Suppressor macrophage treated with lipopolysaccharide for 1 hour (primary cell): ENCODE measurements at places on chromosomes 3 and 15.

- DNase-seq, result no peak
Observed at GRCh38 chr15:93825682-93826081, 405.7 kb upstream of the MCTP2 start.

- no peak for DNase-seq
Observed at GRCh38 chr3:141979050-141979671, 102.7 kb downstream of the ATP1B3 start.

- peak; percentile 7 for DNase-seq
Observed at GRCh38 chr3:35639254-35640186, at the start of gene ARPP21. Gene ARPP21, plus strand, starts transcription at chr3:35639525. Its CDS starts 42,227 bp downstream, at chr3:35681752.

DNA sequence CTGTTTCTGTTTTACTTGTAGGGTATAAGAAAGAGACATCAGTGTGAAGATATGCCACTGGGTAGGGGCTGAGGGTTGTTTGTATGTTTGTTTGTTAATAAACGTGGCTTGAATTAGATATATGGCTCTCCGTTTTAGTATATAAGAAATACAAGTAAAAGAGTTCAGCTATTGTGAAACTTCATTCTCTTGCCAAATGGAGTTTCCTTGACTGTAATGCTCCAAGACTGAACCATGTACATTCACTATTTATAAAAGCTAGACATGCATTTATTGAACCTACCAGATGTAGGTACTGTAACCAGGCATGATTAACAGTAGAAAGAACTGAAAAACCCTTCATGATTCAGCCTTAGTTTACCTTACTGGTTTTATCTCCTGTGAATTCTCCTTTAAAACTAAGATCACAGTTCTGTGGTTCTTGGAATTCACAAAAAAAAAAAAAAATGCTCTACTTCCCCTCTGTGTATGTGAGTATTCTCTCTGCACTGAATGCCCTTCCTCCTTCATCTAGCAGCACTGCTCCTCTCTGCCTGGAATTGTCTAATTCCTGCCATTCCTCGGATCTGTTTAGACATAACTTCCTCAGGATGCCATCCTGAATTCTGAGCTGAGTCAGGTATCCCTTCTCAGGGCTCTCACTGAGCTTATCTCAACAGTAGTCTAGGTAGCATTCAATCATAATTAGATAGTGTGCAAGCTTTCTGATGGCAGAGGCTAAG lies 504.4 kb downstream of the FHIT start:
- no peak for DNase-seq

- no peak for DNase-seq
Observed at GRCh38 chr15:49135911-49136310, 19.5 kb downstream of the COPS2 start.

DNA sequence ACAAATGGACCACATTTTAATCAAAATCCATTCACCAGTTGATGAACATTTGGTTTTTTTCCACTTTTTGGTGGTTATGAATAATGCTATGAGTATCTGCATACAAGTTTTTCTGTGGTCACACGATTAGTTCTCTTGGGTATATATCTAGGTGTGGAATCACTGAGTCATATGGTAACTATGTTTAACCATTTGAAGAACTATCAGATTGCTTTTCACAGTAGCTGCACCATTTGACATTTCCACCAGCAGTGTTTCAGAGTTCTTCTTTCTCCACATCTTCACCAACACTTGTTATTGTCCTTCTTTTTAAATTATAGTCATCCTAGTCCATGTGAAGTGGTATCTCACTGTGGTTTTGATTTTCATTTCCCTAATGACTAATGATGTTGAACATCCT lies 33.3 kb upstream of the ATG7 start:
- DNase-seq, result no peak

DNA sequence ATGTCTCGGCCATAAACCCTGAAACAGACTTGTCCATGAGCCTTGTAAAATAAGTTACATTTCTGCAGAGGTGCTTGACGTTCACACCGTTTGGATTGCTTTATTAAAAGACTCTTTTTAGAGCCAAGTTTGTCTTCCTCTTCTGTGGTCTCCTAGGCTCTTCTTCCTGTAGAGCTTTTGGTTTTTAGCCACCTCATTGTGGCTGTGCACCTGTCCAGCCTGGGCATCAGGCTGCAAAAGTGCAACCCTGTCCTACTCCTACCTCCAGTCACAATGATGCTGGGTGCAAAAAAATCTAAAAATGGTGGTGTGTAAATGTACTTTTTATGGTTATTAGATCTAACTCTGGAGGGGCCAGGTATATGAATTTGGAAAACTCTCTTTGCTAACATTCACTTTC lies 2.8 kb upstream of the RIOX2 start:
- no peak for DNase-seq

GRCh38 chr3:136728918-136729317 lies 23.3 kb downstream of the STAG1 start:
- no peak for DNase-seq

DNA sequence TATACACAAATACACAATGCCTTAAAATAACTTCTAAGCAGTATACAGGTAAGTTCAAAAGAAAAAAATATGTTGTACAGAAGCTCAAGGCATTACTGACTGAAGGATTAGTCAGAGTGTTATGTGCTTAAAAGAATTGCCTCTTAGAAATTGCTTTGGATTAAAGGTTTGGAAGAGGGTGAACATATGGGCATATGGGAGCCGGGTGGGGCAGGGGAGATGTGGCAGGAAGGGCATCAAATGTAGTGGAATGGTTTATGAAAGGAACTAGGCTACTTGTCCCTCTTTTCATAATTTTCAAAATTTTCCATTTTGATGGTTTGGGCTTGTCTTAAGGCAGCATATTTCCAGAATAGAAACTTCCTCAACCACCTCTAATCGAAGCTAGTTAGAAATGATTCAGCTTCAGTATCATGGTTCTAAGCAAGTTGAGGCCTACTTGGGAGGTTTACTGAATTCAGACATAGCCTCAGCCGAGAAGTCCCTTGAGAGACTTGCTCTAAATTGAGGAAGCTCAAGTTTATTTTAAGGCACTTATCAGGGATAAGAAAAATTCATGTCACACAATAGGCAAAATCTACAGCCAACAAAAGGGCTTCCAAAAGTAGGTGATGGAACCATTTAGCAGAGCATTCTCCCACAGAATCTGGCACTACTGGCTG lies 10.1 kb upstream of the GOLGB1 start:
- DNase-seq, result no peak

GRCh38 chr15:101113114-101114005 lies 138.5 kb downstream of the CHSY1 start:
- DNase-seq, result no peak

DNA sequence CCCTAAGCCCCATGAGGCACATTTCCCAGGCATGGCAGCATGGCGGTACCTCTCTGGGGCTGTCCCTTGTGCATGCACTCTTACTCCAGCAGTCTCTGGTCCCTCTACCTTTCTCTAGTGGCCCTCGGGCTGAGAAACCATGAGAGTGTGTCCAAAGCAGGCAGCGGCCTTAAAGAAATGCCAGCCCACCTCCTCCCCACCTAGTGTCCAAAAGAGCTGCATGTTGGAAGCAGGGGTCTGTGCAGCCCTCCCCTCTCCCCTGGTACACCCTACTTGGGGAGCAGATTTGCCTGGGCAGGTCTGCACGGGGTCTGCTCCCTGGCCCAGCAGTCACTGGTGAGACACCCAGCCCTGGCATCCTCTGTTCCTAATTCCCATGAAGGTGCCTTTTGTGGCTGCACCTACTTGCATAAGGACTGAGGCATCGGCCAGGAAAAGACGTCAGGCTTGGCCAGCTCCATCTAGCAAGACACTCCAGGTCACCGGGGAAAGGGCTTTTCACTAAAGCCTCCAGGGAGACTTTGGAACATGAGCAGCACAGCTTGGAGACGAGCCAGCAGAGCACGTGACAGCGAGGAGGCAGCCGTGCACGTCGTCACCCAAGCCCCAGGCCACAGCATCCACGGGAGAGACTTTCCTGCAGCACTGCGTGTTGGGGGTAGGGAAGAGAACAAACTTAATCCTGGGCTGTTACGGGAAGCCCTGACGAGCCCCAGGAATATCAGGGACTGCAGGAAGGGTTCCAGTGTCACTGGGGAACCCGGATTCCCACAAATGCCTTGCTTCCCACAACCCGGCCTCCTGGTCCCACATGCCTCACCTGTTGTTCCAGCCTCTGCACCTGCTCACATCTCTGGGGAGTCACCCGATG lies 38.8 kb downstream of the TM2D3 start:
- DNase-seq, result no peak

GRCh38 chr15:92365906-92366305 lies 27.8 kb upstream of the ST8SIA2 start:
- no peak for DNase-seq

- DNase-seq, result no peak
Observed at GRCh38 chr3:141129049-141129448, 77.9 kb downstream of the SPSB4 start.

GRCh38 chr3:186594591-186595113 lies 18.2 kb upstream of the AHSG start:
- DNase-seq, result no peak

DNA sequence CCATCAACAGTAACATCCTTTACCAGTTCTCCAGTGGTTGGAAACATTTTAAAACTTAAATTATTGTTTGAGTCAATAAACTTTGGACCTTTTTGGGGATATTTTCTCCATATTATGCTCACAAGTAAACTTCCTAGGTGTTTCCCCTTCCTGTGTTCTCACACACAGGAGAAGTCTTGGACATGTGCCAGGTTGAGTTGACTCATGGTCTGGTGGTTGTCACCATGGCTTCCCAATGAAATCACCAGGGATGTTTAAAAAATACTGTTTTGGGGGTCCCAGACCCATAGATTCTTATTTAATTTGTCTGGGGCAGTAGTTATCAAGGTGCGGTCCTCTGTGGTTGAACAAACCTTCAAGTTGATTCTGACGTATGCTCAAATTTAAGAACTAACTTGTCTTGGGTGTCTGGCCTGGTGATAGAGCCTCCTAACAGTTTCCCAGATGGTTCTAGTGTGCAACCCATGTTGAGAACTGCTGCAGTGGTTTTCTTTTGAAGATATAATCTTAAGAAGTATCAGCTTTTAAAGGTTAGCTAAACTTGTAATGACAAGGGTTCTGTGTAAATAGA lies 291.8 kb downstream of the EDEM1 start:
- DNase-seq, result peak; percentile 72

DNA sequence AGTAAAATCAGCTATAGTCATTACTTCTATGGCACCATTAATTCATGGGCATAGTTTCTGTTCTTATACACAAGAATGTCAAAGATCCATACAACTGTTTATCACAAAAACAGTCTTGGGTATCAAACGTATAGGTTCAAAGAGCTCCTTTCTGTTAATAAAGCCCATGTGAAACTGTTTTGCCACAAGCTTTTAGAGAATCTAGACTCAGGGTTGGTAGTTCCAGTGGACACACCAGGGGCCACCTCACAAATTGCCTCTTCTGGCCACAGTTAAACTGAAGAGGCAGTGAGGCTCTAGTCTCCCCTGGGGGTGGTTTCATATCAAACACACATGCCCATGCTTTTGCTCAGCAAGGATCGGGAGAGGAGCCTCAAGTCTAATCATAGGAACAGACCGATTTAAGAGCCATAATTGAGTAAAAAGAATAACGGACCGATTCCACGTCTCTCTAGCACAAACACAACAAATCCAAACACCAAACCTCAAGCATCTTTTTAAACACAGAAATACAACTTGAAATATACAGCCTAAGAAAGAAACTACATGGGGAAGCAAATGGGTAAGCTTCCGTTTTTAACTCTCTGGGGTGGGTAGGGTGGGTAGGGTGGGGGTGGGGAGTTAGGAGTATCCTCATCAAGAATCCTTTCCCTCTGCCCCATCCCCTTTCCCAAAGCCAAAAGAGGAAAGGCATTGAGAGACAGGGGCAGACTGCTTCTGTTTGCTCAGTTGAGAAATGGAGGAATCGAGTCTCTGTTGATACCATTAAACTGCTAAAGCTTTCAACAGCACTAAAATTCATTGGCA lies 443.3 kb downstream of the MAGI1 start:
- DNase-seq, result no peak
